ENCODE measurements at places on chromosomes 4 and X.

GRCh38 chr4:140257461-140258305 is 103.7 kb upstream of the MAML3 start:
- no peak for DNase-seq

DNA sequence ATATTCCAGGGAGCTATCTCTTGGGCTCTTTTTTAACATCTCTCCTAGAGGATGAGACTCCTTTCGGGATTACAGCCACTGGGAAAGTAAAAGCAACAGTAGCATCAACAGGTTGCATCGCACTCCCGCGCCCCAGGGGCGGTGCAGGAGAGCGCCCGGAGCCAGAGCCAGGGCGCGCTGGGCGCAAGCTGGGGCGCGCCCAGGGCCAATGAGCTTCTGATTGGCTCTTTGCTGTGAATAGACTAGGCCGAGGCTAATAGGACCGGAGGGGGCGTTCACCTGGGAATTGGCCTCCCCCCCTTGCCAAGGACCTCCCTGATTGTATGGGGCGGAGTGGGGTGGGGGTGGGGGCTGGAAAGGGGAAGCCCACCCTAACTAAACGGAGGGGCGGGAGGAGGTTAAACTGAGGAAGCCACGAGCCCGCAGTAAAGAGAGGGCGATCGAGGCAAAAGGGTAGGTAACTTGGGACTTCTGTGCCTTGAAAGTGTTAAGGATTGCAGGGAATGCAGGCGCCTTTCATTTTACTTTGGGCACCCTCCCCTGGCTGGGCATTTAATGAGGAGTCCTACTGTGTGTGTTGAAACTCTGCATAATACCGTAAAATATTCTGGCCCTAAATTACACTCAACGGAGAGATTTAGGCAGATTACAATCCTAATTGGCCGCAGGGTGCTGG is 1.1 kb upstream of the ATOH1 start:
- DNase-seq: no peak

DNA sequence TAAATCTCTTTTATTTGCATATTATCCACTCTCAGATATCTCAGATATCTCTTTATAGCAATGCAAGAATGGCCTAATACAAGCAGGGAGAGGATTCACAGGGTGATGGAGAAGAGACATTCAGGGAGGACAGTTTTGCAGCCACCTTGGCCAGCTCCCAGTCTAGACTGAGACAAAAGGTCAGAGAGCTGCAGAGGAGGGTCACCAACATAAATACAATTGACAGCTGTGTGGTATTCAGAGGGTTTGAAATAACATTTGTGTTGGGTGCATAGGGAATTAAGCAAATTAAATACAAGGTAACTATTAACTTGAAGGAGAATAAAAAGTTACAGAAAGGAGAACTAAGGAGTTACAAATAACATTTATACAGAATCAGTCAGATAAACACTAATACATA is 189.5 kb upstream of the TAPT1 start:
- no peak for DNase-seq

- no peak for DNase-seq
These were observed 82.2 kb downstream of the MAML3 start for GRCh38 chr4:140071806-140072205.

DNA sequence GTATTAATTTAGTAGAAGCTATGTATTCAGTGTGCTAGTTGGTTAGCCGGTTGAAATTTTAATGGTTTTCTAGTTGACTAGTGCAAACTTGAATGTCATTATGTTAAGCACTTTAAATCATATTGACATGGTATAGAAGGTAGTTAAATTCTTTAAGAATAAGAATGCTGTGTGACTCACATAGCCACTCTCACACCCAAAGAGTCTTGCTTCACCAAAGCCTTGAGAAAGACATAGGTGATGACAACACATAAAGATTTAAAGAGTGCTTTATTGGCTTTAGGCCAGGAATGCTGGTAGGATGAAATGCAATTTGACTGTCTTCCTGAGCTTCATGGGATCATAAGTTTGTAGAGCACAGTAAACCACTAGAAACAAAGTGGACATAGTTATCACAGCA is 85.3 kb downstream of the DCAF8L2 start:
- DNase-seq: peak; percentile 4

GRCh38 chr4:184587221-184587620 is 62.0 kb downstream of the CASP3 start:
- DNase-seq: no peak

DNA sequence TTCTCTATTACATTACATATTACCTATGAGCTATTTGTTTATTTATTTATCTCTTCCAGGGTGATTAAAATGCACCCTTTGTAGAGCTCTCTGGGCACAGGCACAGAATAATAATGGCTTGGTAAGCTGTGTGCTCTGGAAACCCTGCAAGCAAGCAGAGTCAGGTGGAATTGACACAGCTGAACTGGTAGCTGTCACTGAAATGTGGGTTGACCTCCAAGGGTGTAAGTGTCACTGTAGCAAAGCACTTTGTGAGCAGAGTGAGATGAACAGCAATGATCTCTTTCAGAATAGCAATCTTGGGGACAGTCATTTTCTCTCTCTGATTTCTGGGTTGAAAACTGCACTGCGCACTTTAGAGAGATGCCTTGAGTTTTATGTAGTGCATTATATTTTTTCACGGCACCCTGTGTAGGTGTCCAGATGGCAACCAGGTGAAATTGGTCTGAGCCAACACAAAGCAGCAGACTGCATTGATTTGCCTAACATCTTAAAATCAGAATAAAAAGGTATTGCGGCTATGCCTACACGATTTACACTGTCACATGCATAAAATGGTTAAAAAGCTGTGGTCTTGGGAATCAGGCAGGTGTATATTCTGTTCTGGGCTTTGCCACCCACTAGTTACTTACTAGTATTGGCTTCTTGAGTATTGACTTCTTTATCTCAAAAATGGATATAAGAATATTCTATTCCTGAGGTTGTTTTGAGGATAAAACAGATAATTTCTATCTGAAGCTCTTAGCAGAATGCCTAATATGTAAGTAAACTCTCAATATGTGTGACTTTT is 450.3 kb downstream of the RAPGEF2 start:
- DNase-seq: no peak

DNA sequence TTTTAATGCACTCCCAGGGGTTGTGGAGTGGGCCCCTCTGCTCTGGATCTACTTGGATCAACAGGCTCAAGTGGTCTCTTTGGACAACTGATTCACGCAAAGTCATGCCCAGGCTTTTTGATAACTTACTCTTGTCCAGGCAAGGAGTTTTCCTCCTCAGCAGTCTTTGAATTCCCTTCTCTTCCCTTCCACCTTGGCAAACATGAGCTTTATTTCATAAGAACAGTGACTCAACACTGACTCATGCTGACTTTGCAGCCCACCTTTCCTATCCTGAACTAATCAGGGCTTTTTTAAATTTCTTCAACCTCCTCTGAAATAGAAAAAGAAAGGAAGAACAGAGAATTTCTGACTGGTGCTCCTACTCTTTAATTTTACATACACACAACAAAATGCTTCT is 132.1 kb upstream of the LDB2 start:
- peak; percentile 52 for DNase-seq

DNA sequence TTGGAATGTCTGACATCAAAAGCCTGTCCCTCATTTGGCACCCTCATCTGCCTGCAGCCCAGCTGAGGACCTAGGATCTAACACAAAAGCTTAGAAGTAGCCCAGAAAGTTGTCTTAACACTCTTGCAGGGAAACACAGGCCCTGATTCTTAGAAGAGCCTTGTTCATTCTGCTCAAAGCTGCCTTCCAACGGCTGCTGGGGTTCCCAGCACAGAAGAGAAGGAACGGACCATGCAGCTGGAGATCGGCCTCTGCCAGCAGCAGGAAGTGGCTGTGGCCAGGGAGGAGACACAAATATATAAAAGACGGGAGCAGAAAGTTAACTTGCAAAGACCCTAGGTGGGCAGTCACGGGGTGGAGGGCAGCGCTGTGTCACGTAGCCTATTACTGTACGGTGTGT is 20.4 kb downstream of the PRPS2 start:
- DNase-seq: no peak

DNA sequence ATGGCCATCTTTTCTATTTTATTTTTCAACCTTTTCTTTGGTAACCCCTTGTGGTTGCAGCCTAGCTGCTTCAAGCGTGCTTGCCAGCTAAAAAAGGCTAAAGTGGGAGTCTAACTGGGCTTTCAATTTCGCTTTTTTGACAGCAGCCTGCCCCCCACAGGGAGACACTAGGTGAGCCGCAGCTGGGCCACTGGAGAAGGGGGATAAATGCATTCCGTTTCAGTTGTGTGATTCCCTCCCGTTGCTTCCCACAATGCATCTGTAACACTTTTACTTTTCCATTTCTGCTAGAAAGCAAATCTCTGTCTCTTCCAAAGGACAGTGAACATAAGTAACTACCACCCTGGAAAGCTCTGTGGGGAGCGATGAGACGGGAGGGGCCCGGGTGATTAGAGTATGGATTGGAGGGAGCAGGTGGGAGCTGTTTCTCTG is 86.3 kb upstream of the RAPGEF2 start:
- DNase-seq: no peak

GRCh38 chr4:1008840-1009541 is 2.4 kb upstream of the FGFRL1 start:
- no peak for DNase-seq

- no peak for DNase-seq
These were observed 23.6 kb upstream of the SCOC start for GRCh38 chr4:140349816-140350215.

- DNase-seq: no peak
These were observed 320.9 kb upstream of the ADGRL3 start for GRCh38 chr4:60879135-60879701.

- no peak for DNase-seq
These were observed 7.8 kb upstream of the AKAP14 start for GRCh38 chrX:119887721-119888425.

- no peak for DNase-seq
These were observed 81.3 kb downstream of the PLS3 start for GRCh38 chrX:115642311-115642710.

DNA sequence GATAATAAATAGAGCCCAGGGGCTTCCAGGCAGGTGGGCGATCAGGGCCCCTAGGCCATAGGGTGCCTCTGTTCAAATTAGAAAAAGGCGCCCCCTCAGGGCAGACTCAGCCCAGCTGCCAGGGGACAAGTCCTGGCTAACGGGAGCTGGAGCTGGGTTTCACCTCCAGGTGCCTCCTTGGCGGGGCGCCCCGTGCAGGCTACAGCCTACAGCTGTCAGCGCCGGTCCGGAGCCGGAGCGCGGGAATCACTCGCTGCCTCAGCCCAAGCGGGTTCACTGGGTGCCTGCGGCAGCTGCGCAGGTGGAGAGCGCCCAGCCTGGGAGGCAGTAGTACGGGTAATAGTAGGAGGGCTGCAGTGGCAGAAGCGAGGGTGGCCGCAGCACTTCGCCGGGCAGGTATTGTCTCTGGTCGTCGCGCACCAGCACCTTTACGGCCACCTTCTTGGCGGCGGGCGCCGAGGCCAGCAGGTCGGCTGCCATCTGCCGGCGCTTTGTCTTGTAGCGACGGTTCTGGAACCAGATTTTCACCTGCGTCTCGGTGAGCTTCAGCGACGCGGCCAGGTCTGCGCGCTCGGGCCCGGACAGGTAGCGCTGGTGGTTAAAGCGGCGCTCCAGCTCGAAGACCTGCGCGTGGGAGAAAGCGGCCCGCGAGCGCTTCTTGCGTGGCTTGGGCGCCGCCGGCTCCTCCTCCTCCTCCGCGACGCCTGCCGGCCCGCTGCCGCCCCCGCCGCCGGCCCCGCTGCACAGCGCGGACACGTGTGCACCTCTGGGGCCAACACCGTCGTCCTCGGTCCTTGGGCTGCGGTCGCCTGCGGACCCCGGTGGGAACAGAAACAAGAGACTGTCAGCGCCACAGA is 2.4 kb downstream of the NKX3-2 start:
- no peak for DNase-seq

DNA sequence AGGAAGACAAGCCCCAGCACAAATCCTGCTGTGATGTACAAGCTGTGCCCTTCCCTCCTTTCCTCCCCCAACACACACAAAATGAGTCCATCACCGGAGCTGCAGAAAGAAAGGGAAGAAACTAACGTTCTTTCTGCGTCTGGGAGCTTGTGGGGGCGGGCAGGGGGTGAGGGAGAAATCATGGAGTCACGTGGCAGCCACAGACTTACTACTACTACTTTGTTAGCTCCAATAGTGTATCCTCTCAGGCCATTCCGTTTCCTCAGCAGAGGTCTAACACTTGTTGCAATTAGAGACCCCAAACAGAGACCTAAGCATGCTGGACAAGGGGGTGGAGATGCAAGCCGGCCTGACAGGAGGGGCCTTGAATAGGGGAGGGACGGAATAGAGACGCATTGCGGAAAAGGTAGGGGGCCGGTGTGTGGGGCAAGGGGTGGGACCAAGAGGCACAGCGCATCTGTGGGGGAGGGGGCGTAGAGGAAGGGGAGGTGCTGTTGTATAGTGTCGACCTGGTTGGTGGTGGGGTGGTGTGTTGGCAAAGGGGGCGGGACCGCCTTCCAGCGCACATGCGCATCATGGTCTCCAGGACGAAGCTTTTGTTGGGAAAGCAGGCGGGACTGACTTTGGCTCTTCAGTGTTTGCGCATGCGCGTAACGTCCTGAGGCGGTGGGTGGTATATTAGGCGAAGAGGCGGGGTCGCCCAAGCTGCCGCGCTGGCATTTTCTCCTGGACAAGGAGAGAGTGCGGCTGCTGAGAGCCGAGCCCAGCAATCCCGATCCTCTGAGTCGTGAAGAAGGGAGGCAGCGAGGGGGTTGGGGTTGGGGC is at the start of gene MAGED1:
Gene MAGED1, plus strand, starts transcription at position 703 of the 825 bp plus-strand sequence. CDS start 682 bp downstream, outside the sequence.
- DNase-seq: peak; percentile 89

DNA sequence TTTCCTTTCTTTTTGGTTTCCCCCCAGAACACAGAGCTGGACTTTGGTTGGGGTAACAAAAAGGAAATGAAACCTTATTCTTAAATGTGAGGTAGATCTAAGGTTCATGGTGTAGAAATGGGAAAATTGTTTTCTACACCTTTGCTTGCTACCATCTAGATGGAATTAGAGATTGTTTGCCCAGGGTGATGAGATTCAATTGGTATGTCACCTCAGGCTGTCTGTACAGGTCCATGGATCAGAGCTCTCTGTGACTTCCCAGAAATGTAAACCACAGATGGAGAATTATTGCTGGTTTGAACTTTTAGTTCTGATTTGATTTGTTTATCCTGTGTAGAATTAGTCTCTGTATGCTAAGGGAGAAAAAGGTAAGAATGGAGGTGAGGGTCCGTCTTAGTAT is 146.7 kb downstream of the PCDH7 start:
- no peak for DNase-seq
